Tongue (tissue), 3 donors: ENCODE measurements at places on chromosomes 3 and 15.
A peak's percentile ranks its signal among the peaks of the same experiment; 100 is the strongest.

DNA sequence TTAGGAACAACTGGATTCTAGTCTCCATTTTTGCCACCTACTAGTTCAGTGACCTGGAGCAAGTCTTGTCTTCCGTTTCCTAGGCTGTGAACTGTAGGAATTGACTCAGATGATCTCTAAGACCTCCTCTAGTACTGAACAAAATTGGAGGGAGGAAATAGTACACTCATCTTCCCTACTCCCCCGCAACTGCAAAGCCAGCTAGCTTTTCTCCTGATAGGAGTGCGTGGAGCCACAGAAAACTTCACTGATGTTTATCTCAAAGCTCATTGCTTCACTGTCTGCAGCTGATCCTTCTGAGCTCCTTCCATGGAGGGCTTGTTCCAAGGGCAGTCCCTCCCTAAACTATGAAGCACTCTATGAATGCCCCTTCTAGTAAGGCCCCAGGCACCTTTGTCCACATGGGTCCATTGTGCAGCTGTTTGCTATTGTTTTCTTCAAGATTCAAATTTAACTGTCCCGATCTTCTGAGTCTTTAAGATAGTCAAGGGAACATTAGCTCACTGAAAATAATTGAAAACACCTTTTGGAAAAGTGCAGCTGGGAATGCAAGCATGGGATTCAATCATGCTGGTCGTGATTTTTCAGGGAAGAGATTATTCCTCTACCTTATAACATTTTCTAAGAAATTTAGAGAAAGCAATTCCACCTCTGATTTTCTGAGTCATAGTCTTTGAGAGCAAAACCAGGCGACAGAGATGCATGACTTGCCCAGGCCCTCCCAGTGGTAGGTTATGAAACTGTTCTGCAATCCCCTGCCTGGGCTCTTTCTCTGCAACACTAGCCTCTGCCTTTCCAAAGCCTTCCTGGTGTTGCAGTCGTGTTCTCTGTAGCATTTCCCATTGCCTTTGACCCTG lies 24.3 kb downstream of the FILIP1L start:
- DNase-seq: no peak

DNA sequence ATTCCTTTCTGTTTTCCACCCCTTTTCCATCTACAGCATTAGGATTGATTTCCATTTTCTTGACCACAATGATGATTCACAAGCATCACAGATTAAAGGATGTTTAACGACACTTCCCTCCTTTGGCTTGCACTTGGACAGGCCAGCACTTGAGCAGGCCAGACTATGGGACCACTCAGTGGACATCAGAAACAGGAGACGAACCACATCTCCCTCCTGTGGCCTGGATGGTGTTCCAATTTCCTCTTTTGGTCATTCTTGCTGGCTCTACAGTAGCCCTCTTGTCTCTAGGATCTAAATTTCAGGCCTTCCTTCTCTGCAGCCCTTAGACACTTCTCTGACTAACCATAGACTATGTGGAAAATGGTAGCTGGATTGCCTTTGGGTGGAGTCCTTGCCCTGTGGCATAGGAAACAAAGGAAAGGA lies 78.8 kb upstream of the BOC start:
- DNase-seq: no peak

DNA sequence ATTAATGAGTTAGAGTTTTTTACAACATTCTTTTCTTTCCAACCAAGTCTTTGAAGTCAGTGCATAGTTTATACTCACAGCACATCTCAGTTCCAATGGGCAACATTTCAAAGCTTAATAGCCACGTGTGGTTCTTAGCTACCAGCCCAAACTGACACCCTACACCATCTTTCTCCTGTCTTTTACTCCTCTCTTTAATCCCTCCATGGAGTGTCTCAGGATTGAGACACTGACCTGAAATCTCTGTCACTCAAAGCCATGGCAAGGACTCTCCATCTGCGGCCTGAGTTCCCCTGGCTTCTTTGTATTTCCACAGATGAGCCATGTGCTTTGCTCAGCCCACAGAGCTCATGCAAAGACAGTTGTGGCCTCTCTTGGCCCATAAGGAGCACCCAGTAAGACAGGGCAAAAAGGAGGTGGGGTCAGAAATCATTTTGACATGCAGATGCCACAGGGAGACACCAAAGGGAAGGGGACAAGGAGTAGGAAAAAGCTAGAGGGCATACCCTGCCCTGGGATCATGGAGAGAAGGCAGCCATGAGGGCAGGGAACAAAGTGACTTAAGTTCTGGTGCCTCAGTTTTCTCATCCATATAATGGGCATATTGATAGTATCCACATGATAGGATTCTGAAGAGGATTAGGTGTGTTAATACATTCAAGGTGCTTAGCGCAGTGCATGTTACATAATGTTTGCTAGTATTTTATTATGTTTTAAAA lies 493.6 kb upstream of the PROK2 start:
- no peak for DNase-seq

DNA sequence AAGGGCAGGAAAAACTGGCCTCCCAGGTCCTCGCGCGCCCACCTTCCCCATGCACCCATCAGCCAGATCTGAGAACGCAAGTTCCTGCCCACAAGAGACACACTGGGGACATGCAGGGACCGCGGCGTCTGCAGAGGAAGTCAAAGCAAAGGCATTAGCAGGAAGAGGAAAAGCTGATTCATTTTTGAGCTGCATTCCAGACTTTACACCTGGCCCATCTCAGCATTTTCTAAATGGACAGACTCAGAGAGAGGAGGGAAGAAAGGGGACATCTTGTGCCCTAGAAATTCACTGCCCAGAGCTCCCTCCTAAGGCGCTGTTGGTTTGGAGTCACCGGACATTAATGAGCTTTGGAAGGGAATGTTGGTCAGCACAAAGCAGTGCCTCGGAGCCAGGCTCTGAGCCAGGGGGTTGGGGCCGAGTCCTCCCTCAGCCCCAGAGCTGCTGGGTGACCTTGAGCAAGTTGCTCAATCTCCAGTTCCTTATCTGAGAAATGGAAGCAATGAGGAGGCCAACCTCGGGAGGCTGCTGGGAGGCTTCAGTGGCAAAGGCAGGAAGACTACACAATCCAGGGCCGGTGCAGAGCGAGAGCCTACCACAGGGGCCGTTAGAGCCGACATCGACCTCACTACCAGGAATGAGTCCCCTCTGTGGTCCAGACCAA lies 150.5 kb upstream of the IQSEC1 start:
- DNase-seq: no peak

DNA sequence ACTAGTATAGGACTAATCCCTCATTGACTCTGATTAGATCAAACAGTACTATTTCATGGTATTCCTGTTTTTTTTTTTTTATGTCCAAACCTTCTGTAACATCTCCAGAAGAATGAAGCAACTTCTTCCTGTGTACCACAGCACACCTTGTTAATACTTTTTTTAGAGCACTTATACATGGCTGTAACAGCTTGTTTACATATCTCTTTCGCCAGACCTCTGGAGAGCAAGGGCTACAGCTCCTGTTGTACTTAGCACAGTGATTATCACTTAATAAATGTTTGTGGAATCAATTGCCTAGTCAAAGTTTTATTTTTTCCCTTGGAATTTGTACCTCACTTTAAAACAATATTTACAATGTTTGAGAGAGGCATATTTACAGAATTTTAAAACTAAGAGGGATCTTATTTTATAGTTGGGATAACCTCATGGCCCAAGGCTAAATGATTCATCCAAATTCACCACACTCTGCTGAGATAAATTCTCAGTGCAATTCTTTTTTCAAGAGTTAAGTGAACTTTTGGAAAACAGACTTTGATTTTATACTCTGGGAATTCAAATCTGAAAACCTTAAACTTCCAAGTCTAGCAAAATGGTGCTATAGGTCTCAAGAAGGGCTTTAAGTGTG lies 9.2 kb upstream of the GATM start:
- no peak for DNase-seq

DNA sequence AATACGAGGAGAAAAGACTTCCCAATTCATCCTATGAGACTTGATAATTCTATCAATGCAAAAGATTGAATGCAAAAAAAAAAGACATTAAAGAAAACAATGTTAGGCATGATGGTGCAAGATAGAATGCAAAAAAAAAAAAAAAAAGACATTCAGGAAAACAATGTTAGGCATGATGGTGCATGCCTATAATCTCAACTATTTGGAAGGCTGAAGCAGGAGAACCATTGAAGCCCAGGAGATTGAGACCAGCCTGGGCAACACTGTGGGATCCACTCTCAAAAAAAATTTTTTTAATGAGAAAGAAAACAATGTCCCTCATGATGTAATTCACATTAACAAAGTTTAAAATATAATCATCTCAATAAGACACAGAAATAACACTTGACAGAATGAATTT lies 75.9 kb downstream of the MYO9A start:
- DNase-seq: no peak

DNA sequence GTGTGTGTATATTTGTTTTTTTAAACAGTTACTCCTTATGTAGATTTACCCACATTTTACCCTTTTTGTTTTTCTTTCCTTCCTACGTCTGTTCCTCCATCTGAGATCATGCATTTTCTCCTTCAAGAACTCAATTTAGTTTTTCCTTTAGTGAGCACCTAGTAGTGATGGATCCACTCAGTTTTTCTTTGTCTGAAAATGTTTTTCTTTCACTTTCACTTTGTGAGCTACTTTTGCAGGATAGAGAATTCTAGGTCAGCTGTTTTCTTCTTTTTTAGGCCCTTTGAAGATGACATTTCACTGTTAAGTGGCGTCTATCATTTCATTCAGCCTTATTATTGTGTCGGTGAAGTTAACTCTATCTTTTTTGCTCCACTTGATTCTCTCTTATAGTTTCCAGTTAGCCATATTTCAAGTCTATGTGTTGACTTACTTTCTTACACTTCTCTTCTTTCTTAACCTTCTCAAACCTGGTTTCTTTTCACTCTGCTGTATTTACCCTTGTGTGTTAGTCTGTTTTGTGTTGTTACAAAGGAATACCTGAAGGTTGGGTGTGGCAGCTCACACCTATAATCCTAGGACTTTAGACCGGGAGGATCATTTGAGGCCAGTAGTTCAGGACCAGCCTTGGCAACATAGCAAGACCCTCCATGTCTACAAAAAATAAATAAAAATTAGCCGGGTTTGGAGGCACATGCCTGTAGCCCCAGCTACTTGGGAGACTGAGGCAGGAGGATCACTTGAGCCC lies 55.8 kb downstream of the PRKCI start:
- DNase-seq: no peak

- peak; percentile 66 for DNase-seq
Observed at GRCh38 chr3:172140499-172141391, 101.4 kb downstream of the FNDC3B start.

- DNase-seq: peak; percentile 16
Observed at GRCh38 chr3:7754653-7755441, 746.8 kb upstream of the LMCD1 start.

DNA sequence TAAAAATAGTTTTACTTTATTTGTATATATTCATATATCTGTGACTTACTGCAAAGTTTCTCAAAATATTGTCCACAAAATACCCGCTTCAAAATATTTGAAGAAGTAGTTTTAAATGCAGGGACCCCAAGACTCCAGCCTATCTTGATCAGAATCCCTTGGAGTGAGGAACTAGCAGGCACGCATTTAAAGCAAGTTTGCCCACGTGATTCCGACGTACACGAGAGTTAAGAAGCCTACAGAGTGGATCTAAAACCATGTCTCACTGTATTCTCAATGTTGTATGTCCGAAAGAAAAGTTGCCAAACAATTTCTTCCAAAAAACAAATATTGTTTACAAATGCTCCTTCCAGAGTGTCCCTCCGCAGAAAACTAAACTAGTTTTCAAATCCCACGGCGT lies 1.7 kb downstream of the GABRB3 start:
- DNase-seq: no peak
